CD4-positive, alpha-beta T cell treated with Interleukin-10 for 1 hour (primary cell): ENCODE measurements at places on chromosomes 1 and 21.

- no peak for DNase-seq
Observed at GRCh38 chr1:156458181-156458503, 42.4 kb downstream of the MEF2D start.

DNA sequence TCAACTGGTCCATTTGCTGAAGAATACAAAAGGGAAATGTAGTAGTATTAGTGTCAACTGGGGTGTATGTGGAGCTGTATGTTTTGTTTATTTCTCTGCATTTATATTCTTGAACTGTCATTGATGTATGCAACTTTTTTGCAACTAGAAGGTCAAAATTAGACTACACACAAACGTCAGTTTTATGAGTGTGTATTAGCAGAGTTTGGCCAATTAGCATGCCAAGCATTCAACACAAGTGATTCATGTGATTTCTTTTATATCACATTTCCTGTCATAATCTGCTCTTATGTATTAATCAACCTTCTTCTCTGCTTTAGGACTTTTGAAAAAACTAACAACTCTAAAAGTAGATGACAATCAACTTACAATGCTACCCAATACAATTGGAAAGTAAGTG is 211.1 kb downstream of the LRRC40 start:
- DNase-seq = no peak

- peak; percentile 39 for DNase-seq
Observed at GRCh38 chr1:172906778-172907592, 143.8 kb downstream of the TNFSF18 start.

DNA sequence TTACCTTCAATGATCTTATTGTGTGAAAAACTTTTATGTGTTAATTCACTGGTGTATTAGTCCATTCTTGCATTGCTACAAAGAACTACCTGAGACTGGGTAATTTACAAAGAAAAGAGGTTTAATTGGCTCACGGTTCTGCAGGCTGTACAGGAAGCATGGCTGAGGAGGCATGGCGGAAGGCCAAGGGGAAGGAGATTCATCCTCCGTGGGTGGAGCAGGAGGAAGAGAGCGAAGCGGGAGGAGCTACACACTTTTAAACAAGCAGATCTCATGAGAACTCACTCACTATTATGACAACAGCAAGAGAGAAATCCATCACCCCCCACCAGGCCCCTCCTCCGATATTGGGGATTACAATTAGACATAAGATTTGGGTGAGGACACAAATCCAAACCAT is 44.2 kb upstream of the RGS7 start:
- DNase-seq = no peak

DNA sequence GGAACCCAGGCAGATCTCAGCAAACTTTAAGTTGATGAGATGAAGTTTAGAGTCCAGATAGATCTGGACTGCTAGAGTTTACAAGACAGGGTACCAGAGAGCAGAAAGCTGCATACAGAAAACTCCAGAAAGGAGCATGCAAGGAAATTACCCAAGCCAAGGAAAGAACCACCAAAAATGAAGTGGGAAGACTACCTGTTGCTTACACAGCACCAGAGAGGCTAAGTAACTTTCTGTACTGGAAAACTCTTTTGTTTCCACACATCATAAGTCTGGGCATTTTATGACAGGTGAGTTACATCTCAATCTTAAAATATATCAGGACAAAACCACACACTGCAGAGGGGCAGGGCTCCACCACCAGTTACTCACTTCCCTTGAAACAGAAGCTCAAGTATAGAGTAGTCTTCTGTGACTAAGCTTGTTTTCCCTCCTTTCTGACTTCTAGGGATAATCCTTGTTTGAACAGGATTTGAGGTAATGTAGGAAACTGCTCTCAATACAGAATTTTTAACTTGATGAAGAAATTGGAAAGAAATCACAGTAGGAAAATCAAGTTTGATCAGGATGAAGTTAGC is 17.4 kb upstream of the GJA9 start:
- no peak for DNase-seq

- DNase-seq = no peak
Observed at GRCh38 chr1:94069919-94070285, 51.0 kb downstream of the ABCA4 start.

GRCh38 chr1:212618466-212619210 is 10.1 kb downstream of the ATF3 start:
- no peak for DNase-seq

DNA sequence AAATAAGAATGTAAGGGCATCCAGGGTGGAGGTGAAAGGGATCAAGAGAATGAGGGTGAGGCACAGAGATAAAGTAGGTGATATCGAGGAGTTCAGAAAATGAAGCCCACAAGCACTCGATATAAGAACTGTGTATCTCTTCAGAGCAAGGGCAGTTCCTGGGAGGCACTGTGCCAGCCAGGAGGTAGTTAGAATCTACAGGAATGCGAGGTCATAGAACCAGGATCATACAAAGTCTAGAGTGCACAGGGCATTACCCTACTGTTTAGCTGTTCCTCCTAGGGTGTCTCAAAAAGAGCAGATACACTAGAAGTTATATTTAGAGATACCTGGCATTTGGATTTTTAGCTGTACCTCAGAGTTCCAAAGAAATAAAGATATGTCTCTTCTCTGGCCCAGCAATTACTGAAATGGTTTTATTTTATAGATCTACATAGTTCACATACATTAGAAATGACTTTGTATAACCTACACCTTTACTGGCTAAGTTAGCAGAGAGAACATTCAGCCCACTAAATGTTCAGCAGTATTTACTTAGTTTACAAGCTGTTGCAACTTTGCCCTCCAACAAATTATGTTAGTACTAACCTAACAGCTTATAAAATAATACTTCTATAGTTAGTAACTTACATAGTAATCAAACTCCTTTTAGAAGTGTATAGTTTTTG is 1.6 kb downstream of the OVAAL start:
- no peak for DNase-seq

GRCh38 chr1:28517649-28517999 is 11.8 kb downstream of the RCC1 start:
- no peak for DNase-seq

DNA sequence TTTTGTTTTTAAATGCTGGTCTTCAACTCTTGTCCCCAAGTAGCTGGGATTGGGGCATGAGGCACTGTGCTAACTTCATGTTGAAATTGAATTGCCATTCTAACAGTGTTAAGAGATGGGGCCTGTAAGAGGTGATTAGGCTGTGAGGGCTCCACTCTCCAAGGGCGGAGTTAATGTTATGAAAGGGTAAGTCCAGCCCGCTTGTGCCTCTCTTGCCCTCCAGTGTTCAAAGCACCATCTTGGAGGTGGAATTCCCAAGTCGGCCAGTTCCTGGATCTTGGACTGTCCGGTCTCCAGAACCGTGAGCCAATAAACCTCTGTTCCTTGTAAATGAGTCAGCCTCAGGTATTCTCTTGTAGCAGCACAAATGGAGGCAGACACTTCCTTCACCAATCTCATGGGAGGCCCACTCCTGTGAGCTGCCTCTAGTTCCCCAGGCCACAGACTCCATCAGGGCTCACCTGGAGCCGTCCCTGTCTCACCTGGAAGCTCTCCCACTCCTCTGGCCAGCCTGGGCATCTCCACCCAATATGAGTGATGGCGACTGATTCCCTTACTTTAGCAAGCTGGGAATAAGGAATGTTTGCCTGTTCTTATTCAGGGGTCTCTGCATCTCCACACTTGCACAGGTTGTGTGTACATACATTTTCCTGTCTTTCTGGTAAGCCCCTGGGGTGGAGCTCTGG is 15.5 kb downstream of the IBA57 start:
- no peak for DNase-seq

DNA sequence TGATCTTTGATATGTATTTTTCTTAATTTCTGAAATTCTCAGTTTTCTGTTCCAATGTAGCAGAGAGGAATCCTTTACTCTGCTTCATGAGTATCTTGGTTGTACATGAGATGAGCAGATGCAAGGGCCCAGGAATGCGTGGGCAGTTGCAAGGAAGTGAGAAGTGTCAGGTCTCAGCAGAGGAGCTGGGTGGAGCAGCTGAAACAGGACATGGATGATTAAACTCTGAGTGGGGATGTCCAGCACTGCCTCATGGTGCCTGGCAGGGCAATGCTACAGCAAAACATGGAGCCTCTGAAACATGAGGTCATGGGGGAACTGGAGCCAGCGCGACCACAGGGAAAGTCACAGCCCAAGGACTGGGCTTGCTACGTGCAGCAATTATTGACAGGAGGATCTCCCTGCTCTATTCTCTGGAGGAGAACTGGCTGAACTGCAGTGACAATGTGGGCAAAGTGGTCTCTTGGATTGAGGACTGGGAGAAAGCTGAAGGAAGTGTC is 48.4 kb downstream of the COLGALT2 start:
- no peak for DNase-seq

- DNase-seq = no peak
Observed at GRCh38 chr1:112998592-112999235, 42.7 kb upstream of the SLC16A1 start.

DNA sequence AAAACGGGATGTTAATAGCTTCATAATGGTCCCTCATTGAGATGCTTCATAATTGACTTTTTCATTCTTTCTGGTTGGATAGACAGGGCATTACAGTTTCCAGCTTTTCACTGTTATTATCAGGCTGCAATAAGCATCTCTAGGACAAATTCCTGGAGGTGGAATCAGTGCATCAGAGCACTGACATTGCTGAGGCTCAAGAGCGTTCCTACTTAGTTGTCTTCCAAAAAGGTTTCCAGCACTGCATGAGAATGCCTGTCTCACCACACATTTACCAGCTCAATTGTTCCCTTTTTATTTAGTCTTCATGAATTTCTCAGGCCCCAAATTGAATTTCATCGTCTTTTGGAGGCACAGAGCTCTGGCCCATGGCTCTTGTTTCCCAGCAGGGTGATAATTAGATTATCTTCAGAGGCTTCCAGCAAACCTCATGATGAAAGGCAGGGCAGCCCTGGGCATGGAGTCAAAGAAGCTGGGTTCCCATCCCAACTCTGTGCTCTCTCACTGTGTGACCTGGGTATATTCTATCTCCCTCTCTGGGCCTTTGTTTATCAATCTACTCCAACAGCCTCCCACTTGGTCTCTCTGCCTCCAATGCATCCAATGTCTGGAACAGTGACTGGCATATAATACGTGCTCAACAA is 451.4 kb downstream of the PTPRU start:
- no peak for DNase-seq

DNA sequence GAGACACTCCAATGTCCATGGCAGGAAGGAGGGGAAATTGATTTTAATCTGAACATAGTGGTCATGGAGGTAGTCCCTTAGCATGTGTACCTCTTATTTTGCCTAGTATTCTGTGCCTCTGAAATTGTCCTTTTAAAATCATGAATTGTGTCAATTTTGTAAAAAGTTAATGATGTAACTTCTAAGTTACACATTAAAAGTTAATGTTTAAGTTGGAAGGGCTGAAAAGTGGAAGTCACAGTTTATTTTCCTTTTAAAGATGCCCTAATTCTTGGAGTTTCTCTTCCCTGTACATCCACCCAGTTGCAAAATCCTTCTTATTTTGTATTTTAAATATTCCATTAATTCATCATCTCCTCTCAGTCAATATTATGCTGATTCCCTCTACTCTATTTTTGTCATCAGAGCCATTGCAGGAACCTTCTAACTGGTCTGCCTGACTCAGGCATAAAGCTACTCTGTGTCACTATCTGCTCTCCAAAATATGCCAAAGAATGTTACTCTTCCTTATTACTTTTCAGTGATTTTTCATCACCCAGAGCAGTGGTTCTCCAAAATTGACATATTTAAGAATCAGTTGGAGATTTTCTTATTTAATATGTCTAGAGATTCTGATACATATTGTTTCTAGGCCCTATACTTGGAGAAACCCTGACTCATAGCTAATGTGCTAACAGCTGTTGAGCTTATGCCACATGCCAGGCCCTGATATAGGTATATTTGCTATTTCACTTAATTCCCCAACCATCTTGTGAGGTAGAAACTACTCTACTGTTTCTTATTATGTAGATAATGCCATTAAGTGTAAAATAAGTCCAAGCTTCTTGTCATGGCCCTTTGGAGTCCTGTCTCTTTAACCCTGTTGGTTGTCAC is 5.1 kb downstream of the HOOK1 start:
- no peak for DNase-seq

DNA sequence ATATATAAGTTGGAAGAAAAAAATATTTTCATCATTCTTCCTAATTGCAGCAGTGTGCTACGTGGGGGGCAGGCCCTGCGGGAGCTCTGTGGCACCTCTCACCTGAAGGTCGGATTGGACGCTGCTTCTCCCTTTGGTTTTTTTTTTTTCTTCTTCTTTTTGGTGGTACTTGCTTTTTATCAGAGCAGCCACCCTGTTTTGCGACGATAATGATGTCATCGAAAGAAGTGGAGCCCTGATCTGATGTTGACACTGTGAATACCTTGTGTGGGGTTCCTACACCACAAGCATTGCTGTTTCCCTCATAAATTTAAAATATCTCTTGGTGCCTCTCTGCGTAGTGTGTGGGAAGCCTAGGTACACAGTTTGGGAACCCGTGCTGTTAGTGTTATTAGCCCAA is 5.5 kb downstream of the TRAPPC10 start:
- no peak for DNase-seq

- DNase-seq = no peak
Observed at GRCh38 chr21:45763074-45763473, 119.5 kb downstream of the PCBP3 start.

- no peak for DNase-seq
Observed at GRCh38 chr1:37794372-37795339, 1.0 kb downstream of the MANEAL start.

DNA sequence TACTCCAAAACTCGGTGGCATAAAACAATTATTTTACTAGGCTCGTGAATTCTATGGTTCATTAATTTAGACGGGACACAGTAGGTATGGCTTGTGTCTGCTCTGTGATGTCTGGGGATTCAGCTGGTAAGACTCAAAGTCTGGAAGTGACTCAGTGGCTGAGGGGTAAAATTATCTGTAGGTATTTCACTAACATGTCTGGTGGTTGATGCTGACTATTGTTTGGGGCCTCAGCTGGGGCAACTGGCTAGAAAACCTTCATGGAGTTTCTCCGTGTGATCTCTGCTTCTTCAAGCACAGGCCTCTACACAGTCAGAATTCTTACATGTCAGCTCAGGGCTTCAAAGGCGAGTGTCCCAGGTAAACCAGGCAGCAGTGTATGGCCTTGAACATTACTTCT is 41.2 kb upstream of the KLF17 start:
- no peak for DNase-seq

DNA sequence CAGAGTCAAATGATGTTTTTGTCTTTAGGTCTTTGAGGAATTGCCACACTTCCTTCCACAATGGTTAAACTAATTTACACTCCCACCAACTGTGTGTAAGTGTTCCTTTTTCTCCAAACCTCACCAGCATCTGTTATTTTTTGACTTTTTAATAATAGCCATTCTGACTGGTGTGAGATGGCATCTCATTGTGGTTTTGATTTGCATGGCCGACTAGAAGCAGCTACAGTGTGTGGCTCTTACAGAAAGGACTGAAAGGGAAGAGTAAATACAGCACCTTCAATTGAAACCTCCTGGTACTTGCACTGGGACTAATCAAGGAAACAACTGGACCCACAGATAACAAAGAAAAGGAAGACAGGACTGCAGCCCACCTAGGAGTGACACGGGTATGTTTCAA is 668.0 kb upstream of the RGS18 start:
- no peak for DNase-seq
